ENCODE measurements at places on chromosomes 3 and 15.

GRCh38 chr3:187039723-187040414 lies 99.4 kb downstream of the RPL39L start:
- DNase-seq, result no peak

- DNase-seq, result peak; percentile 48
Observed at GRCh38 chr3:143914257-143914656, 57.4 kb upstream of the DIPK2A start.

DNA sequence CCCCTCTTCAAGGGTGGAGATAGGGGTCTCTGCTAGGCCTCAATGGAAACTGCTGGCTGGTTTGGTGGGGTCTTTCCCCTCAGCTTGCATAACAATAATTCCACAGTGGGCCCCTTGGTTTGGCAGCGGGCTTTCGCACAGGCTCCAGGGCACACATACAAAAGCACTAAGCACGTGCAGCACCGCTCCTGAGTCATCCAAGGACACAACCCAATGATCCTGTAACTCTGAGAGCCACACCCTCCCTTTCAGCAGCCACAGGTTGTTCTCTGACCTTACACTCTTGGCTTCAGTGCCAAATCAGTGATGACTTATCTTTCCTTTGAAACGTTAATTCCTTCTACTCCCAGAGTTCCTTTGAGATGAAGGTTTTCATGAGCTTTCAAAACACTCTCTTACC lies 41.7 kb downstream of the DAPK2 start:
- DNase-seq, result no peak

GRCh38 chr3:138624518-138624917 lies 15.9 kb downstream of the FAIM start:
- DNase-seq, result no peak

DNA sequence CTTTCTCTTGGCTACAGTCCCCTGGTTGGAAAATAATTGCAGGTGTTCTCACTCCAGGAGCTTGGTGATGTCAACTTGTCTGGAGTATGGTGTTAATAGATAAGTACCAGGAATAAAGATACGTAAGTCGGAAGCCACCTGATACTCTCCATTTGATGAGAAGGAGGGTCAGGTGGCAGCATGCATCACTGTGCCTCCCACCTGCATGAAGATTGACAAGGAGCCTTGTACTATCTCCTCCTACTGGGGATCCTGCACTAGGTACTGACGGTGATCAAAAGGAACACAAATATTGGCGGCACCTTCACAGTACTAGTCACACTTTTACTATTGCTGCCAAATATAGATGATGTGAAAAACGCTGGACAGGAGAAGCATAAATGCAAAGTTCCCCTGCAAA lies 32.6 kb upstream of the GABRB3 start:
- no peak for DNase-seq

GRCh38 chr15:77001351-77001750 lies 6.4 kb downstream of the PSTPIP1 start:
- DNase-seq, result no peak

DNA sequence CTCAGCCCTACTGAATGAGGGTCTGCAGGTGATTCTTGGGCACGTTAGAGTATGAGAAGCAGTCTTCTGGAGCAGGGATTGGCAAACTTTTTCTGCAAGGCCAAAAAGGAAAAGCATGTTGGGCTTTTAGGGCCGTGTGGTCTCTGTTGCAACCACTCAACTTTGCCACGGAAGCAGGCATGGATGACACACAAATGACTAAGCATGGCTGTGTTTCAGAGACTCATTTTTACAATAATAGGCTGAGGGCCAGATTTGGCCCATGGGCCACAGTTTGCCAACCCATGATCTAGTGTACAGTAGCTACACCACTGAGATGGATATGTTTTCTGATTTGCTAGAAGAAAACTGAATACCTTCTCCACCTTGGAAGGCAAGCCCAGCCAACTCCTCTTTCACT lies 66.1 kb upstream of the PRICKLE2 start:
- DNase-seq, result no peak

GRCh38 chr3:156776031-156776430 lies 50.1 kb upstream of the LEKR1 start:
- peak; percentile 98 for DNase-seq

- DNase-seq, result no peak
Observed at GRCh38 chr3:100001526-100002270, 112.6 kb downstream of the FILIP1L start.

DNA sequence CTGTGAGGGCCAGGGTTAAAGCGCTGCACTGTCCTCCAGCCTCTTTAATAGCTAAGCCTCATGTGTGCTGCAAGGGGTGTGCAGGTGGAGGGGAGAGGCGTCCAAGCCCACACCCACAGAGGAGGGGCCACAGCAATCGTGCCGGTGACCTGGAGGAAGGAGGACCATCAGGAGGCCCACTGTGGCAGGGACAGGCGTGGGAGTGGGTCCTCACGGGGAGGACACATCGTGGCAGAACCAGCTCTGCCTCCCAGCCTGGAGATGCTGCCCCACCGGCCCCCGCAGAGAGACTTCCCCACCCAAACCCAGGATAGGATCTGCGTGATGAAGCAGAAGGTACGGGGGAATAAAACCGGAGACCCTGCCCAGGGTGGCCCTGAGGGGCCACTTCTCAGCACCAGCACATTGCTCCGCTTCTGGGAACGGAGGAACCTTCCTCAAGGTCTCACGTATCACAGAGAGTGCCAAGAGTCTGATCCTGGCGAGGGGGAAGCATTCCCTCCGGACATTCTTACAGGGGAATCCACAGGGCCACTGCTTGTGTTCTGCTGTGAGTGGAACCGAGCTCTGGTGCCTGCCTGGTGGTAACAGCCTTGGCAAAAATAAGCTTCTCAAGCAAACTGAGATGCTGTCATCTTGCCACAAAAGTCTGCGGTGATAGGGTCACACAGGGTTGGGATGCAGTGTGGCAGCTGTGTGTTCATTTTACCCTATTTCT lies 199.8 kb downstream of the XXYLT1 start:
- DNase-seq, result no peak

DNA sequence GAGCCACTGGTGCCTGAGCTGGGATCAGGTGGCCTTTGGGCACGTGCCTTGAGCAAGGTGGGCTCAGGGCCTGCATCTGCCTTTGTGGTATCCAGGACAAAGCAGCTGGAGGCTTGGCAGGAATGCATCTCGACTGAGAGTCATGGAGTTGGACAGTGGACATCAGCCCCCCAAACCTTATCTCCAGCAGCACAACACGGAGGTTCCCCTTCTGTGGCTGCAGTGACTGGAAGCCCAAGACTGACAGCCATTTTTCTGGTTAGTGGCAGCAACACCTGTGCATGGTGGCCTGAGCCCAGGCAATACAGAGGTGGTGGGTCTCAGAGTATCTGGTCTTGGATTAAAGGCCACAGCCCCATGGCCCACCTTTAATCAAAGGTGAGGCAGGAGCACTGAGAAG lies 27.8 kb upstream of the TSEN2 start:
- DNase-seq, result peak; percentile 44

- no peak for DNase-seq
Observed at GRCh38 chr3:43345877-43346276, 59.5 kb downstream of the SNRK start.

DNA sequence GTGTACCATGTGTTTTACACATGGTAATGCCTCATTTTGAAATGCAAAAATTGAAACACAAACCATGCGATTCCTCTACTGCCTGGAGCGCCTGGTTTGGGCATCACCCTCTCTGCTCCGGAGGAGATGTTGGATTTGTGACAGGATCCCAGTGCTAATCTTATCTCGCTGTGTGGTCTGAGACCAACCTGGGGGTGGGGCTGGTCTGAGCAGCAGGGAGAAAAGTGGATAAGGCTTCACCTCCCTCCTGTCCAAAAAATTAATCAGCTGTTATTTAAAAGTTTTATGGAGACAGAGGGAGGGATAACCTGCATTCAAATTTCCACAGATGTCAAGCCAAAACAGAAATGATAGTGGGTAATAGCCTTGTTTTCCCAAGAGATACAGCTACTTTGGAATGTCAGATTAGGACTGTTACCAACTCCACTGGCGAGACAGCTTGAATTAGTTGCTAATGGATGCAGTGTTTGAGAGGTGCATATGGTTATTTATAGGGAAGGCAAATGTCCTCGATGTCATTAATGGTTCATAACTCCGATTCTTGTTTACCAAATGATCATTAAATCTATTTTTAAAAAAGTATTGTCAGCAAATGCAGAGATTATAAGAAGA lies 54.0 kb upstream of the SKOR1 start:
- DNase-seq, result no peak

DNA sequence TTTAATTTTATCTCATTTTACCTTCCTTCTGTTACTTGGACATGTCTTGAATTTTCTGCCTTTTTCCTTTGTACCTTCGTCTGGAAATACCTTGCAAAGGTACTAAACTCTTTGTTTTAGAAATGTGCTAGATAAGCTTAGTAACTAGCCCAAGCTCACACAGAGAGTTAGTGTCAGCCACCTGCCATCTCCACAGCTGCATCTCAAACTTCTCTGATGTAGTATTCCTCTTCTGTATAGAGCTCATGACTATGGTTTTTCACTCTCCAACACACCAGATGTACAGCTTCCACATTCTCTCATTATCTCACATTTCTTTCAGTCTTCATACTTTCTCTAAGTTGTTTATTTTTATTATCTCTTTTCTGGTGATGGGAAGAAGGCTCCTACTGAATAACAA lies 516.6 kb upstream of the ROBO2 start:
- DNase-seq, result no peak

DNA sequence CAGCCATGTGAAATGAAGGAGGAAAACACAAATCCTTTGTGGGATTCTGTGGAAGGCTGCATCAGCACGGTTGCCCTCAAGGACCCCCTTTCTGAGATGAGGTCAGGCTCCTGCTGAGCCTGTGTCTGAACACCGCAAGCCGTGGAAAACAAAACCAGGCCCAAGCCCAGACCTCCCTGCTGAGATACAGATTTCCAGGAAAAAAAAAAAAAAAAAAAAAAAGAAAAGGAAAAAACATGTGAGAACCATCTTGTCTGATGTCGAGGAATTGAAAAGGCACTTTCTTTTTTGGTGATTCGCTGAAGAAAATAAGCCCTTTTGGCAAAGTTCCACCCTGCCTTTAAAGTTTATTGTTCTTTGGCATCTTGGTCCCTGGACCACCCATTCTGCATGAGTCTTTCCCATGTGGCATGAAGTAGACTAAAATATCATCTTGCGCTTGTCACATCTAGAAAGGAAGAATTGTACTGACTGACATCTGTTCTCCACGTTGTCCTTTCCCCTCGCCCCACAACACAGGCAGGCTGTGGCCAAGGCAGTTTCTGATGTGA lies 117.6 kb downstream of the CHST2 start:
- DNase-seq, result no peak

DNA sequence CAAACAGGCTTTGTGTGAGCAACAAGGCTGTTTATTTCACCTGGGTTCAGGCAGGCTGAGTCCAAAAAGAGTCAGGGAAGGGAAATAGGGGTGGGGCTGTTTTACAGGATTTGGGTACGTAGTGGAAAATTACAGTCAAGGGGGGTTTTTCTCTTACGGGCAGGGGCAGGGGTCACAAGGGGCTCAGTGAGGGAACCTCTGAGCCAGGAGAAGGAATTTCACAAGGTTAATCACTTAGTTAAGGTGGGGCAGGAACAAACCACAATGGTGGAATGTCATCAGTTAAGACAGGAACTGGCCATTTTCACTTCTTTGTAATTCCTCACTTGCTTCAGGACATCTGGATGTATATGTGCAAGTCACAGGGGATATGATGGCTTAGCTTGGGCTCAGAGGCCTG lies 1592.8 kb upstream of the GBE1 start:
- DNase-seq, result no peak

DNA sequence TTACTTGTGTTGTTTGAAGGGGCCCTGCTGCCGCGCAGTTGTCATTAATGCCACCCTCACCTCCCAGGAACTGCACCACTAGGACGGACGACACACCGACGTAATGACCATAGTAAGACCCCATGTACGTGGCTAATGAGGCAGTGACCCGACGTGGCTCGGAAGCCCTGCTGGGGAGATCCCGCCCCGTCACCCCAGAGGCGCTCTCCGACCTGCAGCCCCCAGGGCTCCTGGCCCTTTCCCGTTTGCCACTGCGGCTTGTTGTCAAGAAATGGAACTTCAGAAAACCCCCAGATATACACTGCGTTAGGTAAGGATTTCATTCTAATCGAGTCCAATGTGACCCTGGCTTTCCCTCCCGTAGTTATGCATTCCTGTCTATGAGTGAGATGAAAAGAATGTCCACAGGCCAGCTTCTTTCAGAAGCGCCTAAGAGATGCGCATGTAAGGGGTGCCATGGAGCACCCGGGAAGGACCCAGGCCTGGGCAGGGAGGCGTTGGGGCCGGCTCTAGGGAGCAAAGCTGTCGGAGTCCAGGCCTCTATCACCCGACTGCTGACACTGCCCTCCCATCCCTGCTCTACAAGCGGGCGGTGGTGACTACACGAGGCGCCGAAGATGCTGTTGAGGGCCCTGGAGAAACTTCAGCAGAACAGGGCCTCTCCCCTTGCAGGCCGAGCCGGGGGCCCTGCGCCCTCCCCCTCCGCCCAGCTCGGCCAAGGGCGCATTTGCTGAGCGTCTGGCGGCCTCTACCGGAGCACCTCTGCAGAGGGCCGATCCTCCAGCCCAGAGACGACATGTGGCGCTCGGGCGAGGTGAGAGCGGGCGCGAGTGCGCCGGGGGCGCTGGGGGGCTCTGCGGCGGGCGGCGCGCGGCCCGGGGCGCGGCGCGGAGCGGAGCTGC lies at the start of gene GABRA5:
TSS of gene GABRA5 (plus strand) at position 765 of the 902 bp plus-strand sequence. CDS start 2,187 bp downstream, outside the sequence.
- DNase-seq, result peak; percentile 29

GRCh38 chr3:111616417-111617105 lies 21.4 kb upstream of the ZBED2 start:
- no peak for DNase-seq

DNA sequence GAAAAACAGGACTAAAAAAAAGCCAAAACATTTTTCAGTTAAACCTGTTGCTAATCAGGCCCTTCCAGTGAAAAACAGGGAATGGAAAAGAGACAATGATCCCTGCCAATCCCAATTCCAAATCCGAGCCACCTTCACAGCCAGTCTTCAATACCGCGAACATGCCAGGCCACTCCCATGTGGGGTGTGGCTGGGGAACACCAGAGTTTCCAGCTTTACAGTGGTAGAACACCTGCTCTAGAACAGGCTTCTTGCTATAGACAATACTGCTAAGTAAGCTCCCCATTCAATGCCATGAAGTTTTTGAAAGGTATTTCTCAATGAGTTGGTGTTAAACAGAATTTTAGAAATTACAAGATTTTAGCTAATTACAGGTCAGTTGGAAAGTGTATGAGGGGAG lies 228.3 kb downstream of the ATP8B4 start:
- no peak for DNase-seq

- DNase-seq, result peak; percentile 46
Observed at GRCh38 chr3:57583544-57583943, 13.6 kb downstream of the ARF4 start.

GRCh38 chr3:53101956-53102355 lies 28.3 kb downstream of the RFT1 start:
- DNase-seq, result no peak
